NCI-H2029 (cell line): ENCODE measurements at places on chromosomes 12 and 14.

GRCh38 chr14:26008290-26008689 is 589.5 kb downstream of the NOVA1 start:
- DNase-seq, result no peak

- DNase-seq, result no peak
Observed at GRCh38 chr12:12943586-12944260, 8.2 kb downstream of the GPRC5D start.

DNA sequence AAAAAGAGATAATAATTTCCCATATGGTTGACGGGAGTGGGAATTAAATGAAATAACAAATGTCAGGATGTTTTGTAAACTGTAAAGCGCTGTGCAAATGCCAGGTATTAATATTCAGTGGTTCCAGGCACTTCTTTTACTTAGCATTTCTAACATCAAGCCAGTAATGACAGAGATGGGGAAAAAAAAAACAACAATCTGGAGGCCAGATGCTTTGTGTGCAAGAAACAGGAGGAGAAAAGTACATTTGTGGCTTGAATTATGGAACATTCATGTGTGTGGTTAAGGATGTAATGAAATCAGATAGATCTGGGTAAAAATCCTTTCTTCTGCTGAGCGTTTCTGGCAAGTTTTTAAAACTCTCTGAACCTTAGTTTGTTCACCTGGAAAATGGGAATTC is 509.6 kb downstream of the FUT8 start:
- no peak for DNase-seq

- no peak for DNase-seq
Observed at GRCh38 chr14:31137214-31137889, 70.2 kb downstream of the HECTD1 start.

DNA sequence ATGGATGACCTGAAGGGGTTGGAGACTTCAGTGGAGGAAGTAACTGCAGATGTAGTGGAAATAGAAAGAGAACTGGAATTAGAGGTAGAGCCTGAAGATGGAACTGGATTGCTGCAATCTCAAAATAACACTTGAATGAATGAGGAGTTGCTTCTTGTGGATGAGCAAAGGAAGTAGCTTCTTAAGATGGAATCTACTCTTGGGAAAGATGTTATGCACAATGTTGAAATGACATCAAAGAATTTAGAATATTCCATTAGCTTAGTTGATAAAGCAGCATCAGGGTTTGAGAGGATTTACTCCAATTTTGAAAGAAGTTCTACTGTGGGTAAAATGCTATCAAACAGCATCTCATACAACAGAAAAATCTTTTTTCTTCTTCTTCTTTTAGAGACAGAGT is 186.4 kb upstream of the PRKD1 start:
- DNase-seq, result no peak

DNA sequence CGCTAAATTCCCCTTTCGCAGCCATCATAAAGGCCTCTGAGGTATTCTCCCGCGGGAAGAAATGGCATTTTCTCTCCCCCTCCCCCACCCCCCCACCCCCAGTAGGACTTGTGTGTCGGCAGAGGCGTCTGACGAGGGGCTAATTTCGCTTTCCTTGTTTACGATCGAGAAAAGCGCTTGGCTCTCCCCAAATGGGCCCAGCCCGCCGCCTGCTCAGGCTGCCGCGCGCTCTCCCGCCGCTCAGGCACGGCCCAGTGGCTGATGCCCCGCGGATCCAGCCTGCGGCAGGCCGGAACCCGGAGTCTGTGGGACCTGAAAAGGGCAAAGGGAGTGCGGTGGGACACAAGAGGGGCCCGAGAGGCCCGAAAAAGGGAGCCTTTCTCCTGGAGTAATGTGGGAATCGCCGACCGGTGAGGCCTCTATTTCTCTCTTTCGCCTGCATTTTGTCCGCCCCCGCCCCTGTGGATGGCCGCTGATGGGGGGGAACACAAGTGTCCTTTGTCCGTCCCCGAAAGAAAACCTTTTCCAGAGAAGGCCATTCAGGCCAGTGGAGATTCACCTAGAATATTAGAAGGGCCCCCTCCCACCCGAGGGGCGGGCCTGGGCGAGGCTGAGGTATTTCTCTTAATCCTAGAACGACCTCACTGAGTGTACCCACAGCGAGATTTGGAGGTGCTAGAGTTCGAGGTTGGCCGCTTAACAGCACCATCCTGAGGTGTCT is 9.0 kb upstream of the HOXC6 start:
- no peak for DNase-seq

DNA sequence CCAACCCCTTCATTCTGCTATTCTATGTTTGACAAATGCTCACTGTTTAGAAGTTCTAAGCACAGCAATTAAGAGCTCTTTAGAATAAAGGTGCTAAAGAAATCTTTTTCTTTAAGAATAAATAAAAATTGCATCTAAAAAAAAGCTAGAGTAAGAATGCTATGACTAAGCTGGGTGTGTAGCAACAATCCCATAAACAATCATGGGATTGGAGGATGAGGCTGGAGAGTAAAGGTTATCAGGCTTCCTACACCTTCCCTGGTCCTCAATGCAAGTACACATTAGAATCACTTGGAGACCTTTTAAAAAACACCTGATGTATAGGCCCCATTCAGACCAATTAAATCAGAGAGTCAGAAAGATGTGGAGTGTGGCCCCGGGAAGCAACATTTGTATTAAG is 88.3 kb downstream of the CIT start:
- no peak for DNase-seq

DNA sequence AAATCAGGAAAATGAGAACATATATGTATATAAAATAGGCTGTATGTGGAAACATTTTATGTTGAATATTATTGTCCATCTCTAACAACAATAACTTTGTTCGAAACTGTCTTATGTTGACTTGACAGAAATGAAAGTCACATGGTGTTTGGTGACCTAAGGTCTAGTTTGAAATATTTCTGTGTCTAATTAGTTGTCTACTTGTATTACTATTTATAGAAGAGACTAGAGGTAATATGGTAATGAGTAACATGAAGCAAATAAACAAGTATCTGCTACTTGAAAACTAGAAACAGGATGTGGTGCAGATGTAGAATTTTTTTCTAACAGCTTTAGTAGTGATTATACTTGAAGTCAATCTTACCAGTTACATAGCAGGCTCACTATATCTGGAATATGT is 3.9 kb downstream of the GPHN start:
- DNase-seq, result no peak

DNA sequence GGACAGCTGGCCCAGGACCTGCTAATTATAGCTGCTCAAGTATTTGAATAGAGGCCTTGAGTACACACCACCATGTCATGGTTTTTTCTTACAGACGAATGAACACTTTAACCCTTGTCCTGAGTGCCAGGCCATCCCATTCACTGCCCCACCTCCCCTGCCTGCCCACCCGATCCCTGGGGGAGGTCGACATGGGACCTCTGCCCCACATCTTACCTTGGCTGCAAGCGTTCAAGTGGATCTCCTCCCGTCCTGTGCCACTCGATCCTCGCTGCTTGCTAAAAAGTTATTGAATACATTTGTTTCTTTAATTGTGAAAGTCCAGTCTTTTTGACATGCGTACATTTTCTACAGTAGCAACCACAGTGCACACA is 10.3 kb downstream of the RTL1 start:
- no peak for DNase-seq

DNA sequence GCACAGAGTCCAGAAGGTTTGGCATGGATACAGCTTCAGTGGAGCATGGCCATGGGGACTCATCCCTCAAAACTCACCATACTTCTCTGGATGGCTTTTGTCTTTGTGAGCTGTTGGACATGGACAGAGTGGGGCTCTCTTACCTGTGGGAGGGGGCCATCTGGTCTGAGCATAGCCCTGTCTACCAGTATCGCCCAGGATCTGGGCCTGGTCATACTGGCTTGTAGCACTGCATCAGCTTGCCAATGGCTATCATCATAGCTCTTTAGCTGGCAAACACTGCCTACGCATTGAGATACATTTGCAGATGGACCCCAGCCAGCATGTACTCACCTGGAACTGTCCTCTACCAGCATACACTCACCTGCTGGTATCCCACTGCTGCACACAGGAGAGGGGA is 975.2 kb upstream of the NOVA1 start:
- DNase-seq, result no peak

DNA sequence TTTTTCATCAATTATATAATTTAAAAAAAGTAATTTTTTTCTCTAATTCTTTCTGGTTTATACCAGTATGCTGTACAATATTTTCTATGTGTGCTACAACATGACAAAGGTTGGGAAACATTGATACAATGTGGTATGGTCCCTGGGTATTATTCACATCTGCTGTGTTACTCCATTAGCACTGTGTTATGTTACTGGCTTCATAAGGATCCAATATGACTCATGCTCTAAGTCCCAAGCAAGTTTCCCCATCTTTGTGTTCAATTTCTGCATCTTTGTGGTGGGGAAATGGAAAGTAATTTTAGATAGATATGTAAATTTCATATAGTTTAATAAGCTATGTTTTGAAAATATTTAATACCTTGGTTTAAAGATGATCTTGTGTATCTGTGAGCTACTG is 35.8 kb downstream of the FBXO33 start:
- DNase-seq, result no peak

DNA sequence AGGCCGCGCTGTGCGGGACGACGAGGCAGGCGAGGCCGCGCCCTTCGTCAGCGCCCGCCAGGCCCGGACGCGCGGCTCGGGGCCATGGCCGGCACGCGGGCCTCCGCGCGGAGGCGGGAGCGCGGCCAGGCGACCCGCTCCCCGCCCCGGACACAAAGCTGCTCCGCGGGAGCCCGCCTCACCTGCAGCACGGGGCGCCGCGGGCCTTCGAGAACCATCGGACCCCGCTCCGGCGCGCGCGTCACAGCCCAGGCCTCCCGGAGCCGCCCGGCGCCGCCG is 342 bp downstream of the DICER1 start:
- DNase-seq, result no peak

GRCh38 chr12:5913387-5913786 is 31.7 kb downstream of the ANO2 start:
- no peak for DNase-seq

GRCh38 chr12:110548678-110549077 is 34.4 kb downstream of the PPTC7 start:
- DNase-seq, result no peak

DNA sequence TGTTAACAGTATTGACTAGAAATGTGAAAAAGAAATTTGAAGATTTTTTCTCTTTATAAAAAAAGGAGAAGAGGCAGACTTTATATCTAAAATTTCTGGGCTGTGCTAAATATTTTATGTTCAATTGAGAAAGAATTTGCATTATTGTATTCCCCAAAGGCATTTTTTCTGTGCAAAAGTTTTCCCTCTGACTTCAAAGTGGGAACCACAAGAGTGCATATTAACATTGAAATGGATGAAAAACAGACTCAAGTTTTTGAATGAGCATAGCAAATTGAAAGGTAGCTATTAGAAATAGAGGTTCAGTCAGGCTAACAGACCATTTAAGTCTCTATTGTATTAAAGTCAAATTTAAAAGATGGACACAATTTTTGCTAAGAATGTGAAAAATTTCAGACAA is 95.2 kb downstream of the RASSF9 start:
- no peak for DNase-seq

DNA sequence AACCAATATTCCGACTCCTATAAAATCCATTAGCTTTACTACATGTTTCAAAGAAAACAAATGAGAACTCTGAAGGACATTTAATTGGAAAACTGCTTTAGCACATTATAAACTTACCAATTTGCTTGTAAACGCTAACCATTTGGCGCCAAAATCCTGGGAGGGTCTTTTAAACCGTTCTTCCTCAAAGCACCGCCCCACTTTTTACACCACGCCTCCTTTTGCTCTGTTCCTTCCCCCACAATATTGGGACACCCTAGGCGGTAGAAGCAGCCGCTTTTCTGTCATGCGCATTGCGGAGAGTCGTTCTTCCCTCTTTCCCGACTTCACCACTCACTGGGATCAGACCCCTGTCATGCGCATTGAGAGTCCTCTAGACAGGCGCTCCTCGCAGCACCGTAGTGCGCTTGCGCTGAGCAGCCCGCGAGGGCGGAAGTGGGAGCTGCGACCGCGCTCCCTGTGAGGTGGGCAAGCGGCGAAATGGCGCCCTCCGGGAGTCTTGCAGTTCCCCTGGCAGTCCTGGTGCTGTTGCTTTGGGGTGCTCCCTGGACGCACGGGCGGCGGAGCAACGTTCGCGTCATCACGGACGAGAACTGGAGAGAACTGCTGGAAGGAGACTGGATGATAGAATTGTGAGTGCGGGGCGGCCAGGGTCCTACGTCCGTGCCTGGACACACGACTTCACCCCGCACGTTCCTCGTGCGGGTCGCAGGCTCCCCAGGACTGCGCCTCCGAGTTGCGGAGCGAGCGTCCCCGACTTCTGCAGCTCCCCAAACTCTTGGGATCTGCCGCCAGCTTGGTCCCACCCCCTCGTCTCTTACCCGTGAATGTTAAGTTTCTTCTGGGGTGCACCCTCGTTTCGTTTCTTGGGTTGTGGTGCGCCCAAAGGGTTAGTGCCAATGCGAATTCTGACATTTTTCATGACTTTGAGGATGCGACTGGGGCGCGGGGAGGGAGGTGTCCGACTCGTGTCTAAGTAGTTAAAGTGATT is at the start of gene TMX1:
Gene TMX1, plus strand, starts transcription at position 435 of the 991 bp plus-strand sequence. Its CDS starts 46 bp downstream, at position 481.
- DNase-seq, result peak; percentile 100

DNA sequence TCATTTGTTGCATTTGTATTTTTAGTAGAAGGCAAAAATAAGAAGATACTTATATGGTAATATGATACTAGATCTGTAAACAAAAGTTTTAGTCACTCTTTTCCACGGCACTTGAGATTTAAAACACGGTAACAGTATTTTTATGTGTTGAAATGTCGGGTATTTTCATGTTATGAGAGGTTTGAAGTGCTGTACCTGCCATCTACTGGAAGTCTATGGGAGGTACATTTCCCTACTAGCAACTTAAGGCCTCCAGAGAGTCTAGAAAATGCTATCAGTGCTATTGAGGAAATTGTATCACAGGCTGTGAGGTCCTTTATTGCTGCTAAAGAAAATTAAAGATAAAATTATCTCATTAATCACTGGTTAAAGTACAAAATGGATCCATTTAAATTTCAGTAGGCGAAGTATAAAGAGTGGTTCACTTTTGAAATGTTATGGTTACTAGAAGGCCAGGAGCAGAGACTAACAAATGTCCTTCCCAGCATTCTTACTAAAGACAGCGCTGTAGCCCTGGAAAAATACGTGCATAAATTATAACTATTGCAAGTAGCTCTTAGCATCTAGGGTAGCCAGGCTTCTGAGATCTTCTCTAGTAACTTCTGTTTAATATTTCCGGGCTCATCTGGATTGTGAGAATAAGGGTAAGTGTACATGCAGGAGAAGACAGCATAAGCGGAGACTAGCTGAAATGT is 77.6 kb upstream of the PRKD1 start:
- DNase-seq, result peak; percentile 65

DNA sequence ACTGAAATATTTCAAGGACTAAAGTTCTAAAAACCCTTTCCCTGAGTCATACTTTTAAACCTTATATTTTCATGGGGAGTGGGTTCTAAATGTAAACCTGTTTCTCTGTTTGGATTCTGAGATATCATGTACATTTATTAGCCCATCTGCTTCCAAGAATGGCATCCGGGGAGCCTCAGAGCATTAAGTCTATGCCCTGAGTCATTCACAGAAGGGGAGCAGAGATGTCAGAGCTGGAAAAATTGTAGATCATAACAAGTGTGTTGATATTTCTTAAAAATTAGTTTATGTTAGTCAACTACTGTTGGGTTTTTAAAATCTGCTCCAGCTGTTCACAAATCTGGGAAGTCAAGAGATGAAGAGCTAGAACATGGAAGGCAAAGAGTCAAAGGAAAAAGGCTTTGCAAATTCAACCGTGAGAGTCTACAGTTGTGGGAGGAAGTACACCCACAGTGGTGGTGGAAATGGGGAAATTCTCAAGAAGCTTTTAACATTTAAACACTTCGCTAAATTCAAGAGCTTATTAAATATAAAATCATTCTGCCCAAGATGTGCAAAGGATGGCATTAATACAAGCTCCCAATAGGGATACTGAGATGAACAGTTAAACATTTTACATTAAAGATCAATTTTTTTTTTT is 70.5 kb upstream of the FLRT2 start:
- no peak for DNase-seq
